Esophagus mucosa (tissue), 1 donor: ENCODE measurements at places on chromosomes 16 and 17.

DNA sequence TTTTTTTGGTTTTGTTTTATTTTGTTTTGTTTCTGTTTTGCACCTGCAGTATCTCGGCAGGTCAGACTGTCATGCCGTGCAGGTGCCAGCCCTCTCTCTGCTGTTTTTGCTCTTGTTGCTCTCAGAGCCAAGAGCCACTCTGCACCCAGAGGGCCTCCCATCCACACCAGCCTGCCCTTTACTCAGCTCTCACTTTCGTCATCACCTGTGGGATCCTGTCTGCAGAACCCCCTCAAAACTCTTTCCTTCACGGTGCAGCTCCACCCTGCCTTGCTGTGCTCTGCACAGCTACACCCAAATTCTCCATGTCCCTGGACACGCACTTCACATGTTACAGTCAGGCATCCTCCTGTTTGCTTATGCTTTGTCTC lies 2.6 kb downstream of the AOC3 start:
- no peak for ATAC-seq

DNA sequence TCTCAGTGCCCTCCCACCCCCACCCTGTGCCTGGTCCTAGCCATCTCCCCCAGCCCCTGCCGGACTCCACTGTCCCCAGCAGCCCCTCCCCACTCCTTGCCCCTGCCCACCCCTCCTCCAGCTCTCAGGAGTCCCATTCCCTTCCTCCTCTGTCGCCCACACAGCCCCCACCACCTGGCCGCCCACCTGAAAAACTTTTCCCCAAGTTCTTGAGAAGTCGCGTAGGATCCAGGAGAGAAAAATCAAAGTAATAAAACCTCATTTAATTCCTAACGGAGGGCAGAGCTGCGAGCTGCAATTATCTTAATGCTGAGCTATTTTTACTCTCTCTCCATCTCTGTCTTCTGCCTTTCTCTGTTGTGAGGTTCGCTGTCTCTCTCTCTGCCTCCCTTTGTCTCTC lies 2.4 kb upstream of the PPP1R1B start:
- ATAC-seq: no peak

DNA sequence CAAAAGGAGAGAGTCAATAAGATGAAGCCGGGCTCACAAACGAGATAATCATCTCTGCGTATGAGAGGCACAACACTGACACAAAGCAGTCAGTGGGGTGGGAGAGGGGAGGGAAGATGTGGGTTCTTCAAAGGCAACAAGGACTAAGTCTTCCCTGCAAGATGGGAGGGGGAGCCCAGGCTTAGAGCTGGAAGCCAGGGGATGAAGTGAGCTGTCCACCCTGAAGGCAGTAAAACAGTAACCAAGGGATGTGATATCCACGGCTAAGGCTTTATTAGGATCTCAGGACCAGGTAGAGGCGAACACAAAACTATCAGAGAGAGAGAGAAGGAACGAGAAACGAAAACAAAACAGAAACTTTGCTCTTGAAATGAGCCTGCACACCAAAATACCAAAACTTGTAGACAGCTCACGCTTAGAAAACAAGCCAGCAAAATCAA lies 115.9 kb downstream of the DYNLRB2 start:
- ATAC-seq: no peak

GRCh38 chr16:67182288-67182687 lies 1.5 kb downstream of the MATCAP1 start:
- ATAC-seq: no peak

- ATAC-seq: no peak
These were observed 19.1 kb upstream of the LIMD2 start for GRCh38 chr17:63718988-63719387.

GRCh38 chr16:73601911-73602310 lies 554.0 kb upstream of the ZFHX3 start:
- ATAC-seq: no peak

GRCh38 chr17:1398931-1399678 lies 917 bp downstream of the YWHAE start:
- peak; percentile 50 for ATAC-seq

GRCh38 chr17:16363749-16364536 lies 10.7 kb upstream of the CENPV start:
- peak; percentile 93 for ATAC-seq

- ATAC-seq: no peak
These were observed 193.9 kb upstream of the SOX9 start for GRCh38 chr17:71926746-71927398.

DNA sequence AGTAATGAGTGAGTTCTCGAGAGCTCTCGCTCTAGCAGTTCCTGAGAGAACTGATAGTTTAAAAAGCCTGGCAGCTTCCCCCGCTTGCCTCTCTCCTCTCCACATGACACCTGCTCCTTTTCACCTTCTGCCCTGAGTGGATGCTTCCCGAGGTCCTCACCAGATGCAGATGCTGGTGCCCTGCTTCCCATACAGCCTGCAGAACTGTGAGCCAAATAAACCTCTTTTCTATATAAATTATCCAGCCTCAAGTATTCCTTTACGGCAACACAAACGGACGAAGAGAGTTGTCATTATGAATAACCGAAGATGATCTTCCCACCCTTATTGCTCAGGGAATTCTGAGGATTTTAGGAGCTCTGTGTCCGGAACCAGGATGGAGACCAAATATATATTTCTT lies 41.9 kb upstream of the ZCCHC14 start:
- ATAC-seq: no peak

- peak; percentile 5 for ATAC-seq
These were observed 3.5 kb downstream of the GNG13 start for GRCh38 chr16:797120-797420.
